Germinal center (tissue), 1 donor: ENCODE measurements at places on chromosomes 5 and 9.

- DNase-seq, result no peak
Observed at GRCh38 chr5:40798801-40799210, 632 bp upstream of the PRKAA1 start.

DNA sequence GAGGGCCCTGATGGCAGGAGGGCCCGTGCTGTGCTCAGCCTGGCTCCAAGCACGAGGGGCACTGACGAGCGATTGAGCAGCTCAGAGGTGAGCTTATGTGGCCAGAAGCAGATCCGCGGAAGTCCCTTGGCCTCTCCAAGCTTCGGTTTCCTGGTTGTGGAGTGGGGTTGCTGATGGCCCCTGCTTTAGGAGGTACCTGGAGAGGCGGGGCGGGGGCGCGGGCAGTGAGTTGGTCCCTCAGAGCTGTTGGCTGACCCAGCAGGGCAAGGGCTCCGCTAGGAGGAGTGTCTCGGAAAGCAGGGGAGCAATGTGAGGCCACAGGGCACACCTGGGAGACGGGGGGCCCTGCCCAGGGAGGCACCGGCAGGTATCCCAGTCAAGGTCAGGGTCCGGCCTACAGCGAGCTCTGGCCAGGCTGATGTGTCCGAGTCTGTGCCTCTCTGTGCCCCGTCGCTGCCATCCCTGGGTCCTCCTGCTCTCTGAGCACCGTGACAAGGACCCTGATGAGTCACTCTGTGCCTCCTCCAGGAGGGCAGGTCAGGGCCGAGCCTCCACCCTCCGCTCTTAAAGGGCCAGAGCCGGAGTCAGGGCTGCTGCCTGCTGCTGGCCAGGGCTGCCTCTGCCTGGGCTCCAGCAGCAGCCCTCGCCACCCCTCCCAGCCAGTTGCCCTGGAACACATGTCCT, 14.8 kb downstream of the NCS1 start:
- no peak for DNase-seq

DNA sequence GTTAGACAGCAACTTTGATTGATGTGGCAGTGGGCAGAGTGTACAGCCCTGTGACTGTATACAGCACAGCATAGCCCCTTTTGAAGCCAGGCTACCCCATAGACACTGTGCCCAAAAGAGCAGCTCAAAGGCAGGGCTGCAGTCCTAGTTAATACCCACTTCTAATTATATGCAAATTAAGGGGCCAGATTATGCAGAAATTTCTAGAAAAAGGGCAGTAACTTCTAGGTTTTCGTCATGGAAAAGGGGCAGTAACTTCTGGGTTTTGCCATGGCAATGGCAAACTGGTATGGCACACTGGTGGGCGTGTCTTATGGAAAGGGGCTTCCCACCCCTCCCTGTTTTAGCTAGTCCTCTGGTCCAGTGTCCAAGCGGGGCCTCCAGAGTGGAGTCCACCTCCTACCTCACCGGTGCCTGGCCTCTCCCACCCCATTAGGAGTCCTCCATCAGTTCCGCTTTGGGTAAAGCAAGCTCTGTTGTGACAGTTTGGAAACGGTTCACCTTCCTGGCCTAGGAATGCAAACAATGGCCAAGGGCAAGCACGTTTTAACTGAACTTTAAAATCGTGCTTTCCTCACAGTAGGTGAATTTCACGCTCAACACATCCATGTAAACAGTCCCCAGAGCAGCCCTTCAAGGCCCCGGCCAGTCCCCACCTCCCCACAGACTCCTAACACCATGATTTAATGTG, 5.6 kb downstream of the ADAMTS13 start:
- DNase-seq, result no peak

GRCh38 chr5:174010365-174010764, 21.4 kb downstream of the C5orf47 start:
- DNase-seq, result no peak

DNA sequence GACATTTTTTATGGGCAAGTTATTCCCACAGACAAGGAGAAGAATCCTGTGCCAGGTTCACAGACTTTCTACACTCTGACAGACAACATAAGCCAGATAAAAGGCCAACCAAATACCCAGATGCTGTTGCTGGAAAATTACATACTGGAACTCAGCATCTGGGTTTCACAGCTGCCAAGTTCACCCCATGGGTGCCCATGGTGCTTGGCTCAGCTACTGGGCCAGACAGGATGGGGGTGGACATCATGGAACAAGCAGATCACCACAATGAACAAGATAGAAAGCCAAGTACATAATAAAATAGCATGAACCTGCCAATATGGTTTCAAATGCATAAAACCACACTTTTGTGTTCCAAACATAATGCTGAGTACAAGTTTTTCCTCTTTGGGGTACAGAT, 999.8 kb downstream of the NR2F1-AS1 start:
- DNase-seq, result no peak

DNA sequence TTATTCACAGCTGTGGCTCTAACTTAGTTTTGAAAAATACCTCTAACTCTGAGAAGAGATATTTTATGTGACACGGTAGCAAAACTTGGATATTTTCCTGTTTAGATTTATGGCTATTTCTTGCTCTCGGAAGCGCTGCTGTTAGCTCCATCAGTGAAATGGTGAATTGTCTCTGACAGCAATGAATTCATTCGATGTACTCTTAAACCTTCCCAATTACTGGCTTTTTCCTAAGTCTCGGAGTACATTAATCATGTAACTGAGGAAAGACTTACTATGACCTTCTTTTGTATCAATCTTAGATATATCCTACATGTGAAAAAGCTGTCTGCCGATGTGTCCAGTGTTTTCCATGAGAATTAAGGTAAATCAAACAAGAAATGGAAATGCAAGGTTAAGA, 613.0 kb downstream of the KIF4B start:
- no peak for DNase-seq

DNA sequence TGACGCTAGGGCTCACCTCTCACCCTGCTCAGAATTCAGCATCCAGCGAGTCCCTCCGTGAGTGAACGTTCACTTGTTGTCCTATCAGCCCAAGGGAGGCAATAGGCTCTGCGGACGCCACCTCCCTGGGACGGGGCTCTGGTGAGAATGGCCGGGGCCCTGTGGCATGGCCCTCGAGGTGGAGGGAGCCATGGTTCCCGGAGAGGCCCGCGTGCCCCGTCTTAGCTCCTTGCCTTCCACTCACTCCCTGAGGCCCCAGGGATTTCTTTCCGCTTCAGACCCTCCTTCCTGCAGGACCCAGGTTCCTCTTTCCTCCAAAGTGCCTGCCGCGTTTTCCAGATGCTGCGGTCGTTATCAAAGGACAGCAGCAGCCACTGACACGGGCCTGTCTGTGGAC, 21.5 kb downstream of the EXOC3 start:
- no peak for DNase-seq

DNA sequence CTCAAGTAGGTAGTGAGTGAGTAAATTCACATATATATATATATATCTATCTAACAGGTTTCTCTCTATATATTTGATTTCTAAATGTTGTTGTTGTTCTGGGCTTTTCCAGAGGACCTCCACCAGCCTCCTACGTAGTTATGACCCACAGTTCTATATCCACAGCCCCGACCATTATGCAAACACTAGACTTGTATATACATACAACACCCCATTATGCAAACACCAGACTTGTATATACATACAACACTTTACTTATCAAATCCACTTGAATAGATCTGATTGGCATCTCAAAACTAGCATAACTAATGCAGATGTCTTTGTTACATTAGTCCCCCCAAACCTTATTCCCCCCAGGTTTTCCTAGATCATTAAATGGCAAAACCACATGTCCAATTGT, 108.7 kb downstream of the JAKMIP2 start:
- no peak for DNase-seq
